ENCODE measurements at places on chromosomes 16 and 17.

GRCh38 chr17:77325577-77326075 is 184.9 kb downstream of the SEC14L1 start:
- no peak for DNase-seq

DNA sequence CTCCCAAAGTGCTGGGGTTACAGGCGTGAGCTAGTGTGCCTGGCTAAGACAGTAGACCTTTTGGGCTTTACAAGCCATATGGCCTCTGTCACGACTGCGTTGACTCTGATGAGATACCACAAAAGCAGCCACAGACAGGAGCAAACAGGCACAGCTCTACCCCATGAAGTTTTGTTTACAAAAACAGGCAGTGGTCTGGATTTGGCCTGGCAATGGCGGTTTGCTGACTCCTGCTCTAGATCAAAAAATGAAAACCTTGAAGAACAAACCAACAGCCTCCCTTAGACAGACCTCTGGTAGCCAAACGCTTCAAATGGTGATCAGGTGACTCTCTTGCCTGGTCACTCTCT is 20.7 kb downstream of the SLC43A2 start:
- DNase-seq = no peak

DNA sequence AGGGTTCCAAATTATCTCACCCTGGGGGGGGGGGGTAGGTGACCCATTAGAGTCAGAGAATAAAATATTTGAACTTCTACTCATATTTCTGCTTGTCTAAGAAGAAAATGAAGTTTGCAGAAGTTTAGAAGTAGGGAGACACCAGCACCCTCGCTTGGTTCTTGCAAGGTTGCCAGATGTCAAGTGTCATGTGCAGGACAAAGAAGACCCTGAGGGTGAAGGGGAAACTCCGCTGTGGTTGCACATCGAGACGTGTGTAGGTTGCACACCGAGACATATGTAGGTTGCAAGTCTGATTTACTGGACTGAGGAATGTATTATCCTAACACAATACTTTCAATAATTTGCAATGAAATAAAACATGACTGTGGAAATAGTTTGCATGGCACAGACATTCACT is 42.4 kb upstream of the IRF8 start:
- no peak for DNase-seq

DNA sequence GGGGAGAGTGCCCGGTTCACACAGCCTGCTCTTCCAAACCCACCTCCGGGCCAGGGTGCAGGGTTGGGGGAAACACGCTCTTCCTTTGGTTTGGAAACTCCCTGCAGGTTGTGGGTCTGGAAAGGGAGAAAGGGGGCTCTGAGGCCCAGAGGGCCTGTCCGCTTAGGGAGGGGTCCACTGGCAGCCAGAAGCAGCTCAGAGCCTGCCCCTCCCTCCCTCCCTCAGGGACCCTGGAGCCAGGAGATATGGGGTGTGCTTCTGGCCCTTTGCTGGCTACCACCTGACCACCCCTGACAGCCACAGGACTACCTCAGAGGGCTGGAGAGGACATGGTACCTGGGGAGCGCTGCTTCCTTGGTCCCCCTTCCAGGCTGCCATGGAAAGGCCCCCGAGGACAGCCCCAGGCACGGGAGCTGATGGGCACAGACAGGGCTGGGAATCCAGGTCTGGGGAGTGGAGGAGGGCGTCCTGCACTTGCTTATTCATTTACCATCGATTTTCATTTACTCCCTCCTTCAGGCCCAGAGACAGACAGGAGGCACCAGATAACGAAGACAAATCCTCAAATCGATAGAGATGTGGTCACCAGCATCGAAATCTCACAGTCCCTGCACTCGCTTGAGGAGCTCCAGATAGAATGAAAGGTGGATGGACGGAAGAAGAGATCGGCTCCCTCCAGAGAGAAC is 48.4 kb upstream of the DOC2B start:
- DNase-seq = no peak

- DNase-seq = no peak
Observed at GRCh38 chr17:4118015-4118743, 24.7 kb downstream of the ZZEF1 start.

DNA sequence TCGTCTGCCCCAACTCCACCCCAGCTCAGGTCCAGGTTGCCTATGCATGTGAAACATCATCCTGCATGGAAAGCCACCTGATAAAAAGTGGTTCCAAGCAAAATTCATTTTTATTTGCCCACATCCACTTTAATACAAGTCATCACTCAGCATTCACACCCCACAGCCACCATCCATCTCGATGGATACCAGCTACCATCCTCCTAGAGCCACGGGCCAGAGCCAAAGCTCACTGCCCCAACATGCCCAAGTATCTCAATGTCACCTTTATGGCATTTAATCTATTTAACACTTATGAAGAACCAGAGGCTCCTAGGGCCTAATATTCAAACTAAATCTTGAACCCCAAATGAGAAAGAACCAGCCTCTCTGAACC is 70.5 kb downstream of the COPRS start:
- no peak for DNase-seq

GRCh38 chr16:57669476-57670162 is 1.5 kb downstream of the ADGRG3 start:
- DNase-seq = no peak

DNA sequence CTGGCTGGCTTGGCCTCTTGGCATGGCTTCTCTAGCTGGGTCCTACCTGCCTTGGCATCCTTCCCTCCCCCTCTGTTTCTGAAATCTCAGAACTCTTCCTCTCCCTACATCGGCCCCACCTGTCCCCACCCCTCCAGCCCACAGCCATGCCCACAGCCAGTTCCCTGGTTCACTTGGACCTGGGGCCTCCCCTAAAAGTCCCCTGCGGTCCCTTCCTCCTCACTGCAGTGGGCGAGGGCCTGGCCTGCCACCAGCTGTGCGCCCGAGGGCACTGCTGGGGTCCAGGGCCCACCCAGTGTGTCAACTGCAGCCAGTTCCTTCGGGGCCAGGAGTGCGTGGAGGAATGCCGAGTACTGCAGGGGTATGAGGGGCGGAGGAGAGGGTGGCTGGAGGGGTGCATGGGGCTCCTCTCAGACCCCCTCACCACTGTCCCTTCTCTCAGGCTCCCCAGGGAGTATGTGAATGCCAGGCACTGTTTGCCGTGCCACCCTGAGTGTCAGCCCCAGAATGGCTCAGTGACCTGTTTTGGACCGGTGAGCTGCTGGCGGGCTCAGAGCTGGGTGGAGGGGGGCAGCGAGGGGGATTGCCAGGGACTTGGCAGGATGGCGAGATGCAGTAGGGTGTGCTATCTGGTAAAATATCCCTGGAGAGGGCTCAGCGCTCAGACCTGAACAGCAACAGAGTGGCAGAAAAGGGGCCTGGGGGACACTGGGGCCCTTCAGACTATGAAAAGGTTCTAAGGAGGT is 14.1 kb downstream of the MIEN1 start:
- DNase-seq = no peak

- no peak for DNase-seq
Observed at GRCh38 chr16:78664811-78665772, 565.6 kb downstream of the WWOX start.

DNA sequence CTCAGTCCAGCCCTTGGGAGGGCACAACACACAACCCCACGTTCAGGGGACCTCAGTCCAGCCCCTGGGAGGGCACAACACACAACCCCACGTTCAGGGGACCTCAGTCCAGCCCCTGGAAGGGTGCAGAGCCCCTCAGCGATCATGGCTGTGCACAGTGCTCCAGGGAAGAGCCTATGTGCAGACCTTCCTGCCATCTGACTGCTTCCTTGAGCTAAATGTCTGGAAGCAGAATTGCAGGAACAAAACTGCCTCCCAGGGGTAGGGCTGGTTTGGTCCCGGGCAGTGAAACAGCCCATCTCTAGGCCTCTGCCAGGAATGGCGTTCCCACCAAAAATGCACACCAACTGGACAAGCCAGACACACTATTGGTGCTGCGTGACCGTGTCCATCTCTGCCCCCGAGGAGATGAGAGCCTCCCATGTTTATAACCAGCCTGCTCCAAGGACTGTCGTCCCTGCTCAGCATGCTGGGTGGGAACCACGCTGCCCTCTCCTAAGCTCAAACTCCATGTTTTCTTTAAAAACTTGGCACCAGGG is 44.0 kb downstream of the ZNF276 start:
- no peak for DNase-seq

- no peak for DNase-seq
Observed at GRCh38 chr17:81035521-81036196, 708 bp downstream of the BAIAP2 start.

- DNase-seq = no peak
Observed at GRCh38 chr16:17845031-17845430, 374.3 kb upstream of the XYLT1 start.

DNA sequence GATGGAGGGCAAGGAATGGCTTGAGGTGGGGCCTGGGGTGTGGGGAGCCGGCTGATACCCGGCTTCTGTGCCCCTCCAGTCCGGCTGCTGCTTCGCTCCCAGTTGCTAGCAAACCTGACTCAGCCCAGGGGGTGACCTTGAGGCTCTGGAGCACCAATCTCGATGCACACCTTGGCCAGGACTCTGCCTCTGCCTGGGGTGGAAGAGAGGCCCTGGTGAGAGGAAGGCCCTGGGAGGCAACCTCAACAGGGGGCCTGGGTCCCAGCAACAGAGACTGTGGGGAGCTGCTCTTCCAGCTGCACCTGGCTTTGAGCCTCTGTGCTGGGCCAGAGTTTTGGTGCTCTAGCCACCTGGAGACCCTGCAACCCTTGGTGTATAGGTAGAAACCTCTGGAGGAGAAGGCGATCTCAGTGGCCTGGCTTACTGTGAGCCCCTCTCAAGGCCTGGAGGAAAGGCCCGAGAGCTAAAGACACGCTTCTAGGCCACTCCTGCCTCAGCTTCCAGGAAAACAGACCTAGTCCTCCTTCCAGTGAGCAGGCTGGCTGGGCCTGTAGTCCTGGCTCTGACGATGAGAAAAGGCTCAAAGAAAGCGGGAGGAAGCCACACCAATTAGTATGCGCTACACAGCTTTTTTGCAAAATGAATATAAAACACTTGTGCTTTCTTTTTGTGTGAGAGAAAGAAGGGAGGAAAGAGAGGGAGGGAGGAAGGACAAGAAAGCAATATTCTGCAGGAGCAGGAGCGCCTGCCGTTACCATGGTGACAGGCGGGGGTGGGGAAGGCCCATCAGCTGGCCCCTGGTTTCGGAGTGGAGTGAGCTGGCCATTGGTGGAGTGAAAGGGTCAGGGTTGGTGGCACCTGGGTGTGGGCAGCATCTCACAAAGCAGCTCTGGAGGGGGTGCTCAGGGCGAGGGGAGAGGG is 51.0 kb downstream of the VAC14 start:
- DNase-seq = no peak

- DNase-seq = no peak
Observed at GRCh38 chr17:7589204-7589868, 558 bp downstream of the SOX15 start.

- no peak for DNase-seq
Observed at GRCh38 chr16:81275064-81275532, 36.6 kb downstream of the BCO1 start.

DNA sequence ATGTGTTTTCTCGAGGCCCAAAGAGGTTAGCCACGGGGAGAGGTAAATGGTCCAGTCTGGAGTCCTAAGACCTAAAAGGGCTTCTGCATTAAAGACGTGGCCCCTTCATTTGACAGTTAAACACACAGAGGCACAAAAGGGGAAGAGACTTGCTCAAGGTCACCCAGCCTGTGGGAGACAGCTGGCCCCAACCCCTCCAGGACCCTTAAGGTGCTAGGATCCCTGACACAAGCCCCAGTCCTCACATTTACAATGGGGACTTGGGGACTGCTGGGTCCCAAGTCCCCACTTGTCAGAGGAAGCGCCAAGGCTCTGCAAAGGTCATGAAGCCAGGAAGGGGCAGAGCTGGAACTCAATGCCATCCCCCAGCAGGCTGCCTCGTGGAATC is 1.7 kb downstream of the ABAT start:
- no peak for DNase-seq

- no peak for DNase-seq
Observed at GRCh38 chr16:89722392-89723278, 1.3 kb downstream of the ZNF276 start.

GRCh38 chr16:60230666-60231065 is 1496.5 kb upstream of the GOT2 start:
- DNase-seq = no peak

- peak; percentile 61 for DNase-seq
Observed at GRCh38 chr16:86398622-86399021, 111.7 kb upstream of the FOXF1 start.

DNA sequence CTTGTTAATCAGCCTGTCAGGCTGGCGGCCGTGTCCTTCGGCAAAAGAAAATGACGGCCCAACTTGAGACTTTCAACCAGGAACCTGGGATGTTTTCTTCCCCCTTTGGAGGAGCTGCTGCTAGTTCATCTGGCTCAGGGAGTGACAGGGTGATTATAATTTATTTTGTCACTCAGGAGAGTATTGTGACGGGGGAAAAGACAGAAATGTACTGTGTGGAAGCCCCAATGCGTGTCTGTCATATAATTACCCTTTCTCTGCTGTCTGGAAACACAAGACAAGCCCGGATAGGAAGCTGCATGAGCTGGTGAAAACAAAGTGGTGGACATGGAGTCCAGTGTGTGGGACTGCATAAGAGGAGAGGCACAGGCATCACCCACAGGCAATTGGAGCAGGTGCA is 326.2 kb upstream of the HSBP1 start:
- DNase-seq = no peak

GRCh38 chr17:62819511-62820221 is 11.6 kb upstream of the MARCHF10 start:
- DNase-seq = peak; percentile 92

- DNase-seq = no peak
Observed at GRCh38 chr17:80444644-80444979, 29.6 kb downstream of the ENDOV start.

DNA sequence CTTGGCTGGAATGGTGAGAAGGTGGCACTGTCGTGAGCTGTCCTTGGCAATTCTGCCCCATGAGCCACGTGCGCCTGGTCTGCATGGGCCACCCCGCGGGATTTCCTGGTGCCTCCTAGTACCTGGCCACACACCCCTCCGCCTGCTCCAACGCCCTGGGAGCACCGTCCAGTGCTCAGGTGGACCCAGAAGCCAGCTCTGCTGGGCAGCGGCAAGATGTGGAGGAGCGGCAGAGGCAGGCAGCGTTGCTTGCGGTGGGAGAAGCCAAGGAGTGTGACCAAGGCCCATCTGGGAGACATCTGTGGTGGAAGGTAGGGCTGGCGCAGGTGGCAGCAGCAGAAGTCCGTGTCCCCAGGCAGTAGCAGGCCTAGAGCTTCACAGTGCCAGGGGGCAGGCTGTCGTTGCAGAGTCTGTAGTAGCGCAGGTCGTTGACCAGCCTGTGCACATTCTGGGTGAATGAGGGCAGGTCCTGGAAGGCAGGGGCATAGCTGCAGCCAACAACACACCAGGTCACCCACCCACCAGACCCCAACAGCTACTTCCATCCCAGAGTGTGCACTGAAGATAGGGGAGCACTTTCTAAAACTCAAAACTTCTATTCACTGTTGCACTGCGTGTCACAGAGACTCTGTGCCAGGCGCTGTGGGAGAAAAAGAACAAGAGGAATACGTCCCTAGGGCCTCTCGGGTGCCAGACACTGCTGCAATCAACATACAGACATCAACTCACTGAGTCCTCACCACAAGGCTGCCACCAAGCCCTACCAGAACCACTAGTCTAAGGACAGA is 34.9 kb upstream of the GSG1L start:
- DNase-seq = no peak

DNA sequence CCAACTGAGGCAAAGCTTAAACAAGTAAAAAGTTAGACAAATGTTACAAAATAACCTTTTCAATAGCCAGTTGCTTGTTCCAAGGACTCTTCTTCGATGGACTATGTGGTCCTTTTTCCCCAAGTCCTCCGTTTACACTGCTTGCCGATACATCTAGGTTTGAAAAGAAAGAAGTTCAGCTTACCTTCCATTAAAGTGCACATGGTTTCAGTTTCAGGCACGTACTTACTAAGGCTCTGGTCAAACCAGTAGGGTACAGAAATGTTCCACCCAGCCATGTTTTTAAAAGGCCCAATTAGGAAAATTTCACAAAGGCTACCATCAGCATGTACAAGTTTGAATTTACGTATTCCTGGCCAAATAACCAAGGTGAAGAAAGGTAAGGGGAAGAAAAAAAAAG is 2.1 kb downstream of the SRSF2 start:
- DNase-seq = no peak

All from AG04450 (cell line).